ENCODE measurements at places on chromosomes 5 and 9. TPM values are rescaled to one million over a fixed set of nuclear protein-coding genes. Genes with fewer than 3 reads are reported as not detected.

Gene MZB1
- total RNA-seq: not detected

Gene RABL6
- 82.2 TPM for total RNA-seq

Gene DMGDH
- total RNA-seq: not detected

Gene IL5
- total RNA-seq: not detected

Gene P4HA2
- total RNA-seq: 70.4 TPM

Data from hair follicular keratinocyte (primary cell).